ENCODE measurements at places on chromosomes 7 and 10.

DNA sequence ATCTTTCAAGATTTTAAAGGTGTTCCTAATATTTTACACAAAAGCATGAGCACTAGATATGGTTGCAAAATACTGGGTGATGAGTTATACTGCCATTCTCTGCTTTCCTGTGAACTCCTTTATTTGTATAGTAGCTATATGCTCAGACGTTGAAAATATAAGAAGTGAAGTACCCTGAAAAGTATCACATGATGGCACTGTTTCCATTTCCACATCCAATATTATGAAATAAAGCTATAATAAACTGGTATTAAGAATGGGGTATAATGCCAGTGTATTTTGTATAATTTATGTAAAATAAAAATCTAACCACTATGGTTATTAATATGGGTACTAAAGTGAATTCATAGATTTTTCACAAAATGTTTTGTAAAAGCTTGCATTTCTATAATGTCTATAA is 79.6 kb upstream of the FOXP2 start:
- DNase-seq: no peak

DNA sequence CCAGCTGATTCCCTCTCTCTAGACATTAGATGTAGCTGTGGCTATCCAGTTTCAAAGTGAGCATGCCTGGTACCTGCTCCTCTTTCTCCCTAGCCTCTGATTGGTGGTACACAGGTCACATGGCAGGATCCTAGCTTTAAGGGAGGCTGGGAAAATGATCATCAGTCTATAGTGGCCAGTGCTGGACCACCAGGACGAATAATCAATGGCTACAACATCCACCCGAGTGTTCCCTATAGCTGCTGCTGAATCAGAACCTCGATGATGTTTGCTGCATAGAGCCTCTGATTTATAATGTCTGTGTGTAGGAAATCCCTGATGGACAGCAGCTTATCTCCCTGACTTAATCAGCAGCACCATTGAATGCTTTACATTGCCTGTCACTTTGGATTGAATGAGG is 28.9 kb upstream of the LMTK2 start:
- DNase-seq: no peak

GRCh38 chr10:124829447-124830115 is 28.0 kb downstream of the ABRAXAS2 start:
- no peak for DNase-seq

DNA sequence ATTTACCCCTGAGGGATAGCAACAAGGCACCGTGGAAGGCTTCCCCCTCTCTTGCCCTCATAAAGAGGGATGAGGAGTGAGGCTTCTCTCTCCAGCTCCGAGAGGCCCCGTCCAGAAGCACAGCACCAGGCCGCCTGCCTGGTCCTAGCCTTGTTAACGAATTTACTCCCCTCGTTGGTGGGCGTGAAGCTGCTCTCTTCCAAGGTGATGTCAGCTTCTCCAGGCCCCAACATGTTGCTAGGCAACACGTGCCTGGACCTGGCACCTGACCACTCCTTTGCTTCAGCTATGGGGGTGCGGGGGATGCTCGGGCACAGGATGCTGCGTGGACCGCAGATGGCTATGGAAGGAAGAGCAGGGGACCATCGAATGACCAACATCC is 135.2 kb upstream of the MGMT start:
- DNase-seq: no peak

DNA sequence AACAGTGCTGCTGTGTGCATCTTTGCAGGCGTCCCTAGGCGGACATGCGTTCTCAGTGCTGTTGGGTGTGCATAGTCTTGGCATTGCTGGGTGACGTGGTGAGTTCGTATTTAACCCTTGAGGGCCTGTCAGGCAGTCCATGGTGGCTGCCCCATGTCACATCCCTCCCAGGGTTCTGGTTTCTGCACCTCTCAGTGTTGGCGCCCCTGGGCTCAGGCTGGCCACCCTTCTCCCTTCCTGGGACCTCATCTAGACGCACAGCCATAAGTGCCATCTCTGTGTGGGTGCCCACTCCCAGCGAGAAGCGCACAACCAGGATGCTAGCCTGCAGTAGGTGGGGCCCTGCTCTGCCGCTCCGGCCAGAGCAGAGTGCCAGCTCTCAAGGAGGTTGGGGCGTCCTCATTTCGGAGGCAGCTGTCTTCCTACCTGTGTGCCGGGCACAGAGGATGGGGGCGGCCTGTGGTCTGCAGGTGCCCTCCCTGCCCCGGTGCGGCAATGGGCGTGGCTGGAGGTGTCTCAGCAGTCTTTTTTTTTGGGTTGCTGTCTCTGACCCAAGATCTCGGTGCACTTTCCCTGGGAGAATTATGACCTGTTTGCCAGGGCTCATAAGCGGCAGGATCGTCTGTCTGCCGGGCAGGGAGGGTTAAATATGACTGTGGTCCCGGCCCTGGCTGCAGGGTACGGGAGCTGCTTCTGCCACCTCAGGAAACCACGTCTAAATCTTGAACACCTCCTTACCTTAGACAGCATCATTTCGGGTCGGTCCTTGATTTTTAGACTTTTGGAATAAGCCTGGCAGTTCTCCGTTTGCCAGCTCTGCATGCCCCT is 6.5 kb downstream of the INPP5A start:
- DNase-seq: no peak

DNA sequence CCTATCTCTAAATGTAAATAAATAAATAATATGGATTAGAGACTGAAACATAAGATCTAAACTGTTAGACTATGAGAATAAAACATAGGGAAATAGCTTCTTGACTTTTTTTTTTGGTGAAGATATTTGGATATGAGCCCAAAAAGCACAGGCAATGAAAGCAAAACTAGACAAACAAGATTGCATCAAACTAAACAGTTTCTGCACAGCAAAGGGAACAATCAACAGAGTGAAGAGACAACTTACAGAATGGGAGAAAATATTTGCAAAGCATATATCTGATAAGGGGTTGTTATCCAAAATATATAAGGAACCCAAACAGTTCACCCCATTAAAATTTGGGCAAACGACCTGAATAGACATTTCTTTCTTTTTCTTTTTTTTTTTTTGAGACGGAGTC is 148.1 kb downstream of the SUGCT start:
- DNase-seq: no peak

DNA sequence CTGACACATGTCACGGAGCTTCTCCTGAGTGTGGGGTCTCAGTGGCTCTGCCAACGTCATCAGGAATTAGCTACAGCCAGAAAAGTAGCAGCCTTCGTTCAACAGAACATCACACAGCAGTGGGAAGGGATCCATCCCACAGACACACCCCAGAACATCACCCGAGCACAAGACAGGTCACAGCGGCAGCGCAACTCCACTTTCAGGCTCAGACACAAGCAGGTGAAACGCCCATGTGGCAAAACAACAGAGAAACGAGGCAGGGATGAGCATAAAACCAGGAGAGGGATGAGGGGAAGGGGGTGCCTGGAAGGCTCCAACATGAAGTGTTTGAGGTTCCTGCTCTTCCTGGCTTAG is 44.8 kb downstream of the CAMK2B start:
- no peak for DNase-seq

DNA sequence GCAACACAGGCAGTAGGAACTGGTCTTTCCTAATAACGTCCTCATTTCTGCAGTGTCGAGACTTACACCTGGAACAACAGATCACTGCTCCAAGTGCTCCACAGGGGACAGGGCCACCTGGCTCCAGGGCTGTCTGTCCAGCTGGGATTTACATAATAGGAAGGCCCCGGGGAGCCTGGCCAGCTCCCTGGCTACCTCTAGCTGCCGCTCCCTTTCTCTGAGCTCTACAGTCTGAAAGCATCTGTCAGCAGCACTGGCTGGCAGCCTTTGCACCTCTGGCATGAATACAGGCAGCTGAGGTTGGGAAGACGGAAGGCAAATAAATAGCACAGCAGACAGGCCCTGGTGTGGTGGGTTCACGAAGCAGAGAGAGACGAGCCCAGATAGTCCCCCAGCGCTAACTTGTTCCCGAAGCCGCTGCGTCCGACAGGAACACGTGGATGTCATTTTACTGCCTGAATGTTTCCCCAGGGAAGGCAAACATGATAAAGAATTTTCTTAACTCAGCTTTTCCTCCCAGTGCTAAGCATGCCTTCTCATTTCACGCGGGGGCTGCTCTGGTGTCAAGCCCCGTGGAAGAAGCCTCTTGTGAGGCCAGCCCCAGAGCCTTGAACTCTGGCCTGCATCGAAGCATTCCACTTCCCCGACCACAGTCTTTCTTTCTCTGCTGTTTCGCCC is 105.4 kb downstream of the ITIH5 start:
- DNase-seq: no peak

GRCh38 chr7:134532180-134532953 is 5.0 kb downstream of the AKR1B10 start:
- DNase-seq: no peak

DNA sequence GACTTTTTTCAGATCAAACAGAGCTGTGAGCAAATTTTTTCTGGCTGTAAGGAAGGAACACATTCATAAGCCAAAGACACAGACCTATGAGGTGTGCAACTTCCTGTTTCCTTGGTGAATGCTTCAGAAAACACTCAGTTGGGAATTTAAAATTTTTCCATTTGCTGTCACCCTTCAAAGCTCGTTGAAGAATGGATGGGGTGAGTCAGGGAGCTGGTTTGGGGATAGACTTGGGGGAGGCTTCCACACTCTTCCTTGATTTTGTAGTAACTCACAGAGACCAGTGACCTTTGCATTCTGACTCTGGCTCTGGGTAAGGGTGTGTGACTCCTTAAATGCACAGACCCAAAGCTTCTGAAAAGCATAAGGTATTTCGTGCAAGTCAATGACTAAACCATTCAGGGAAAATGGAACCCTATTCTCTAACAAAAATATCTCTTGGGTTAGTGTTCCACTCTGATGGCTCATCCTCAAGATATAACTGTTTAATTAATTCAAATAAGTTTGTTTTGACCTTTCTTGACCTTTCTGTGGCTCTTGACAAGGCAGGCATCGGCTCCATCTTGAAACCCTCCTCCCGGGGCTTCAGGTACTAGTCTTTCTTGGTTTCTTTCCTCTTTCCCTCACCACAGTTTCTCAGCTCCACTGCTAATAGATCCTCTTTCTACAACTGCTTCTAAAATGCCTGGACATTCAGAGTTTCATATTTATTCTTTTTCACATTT is 227.8 kb upstream of the INHBA start:
- no peak for DNase-seq

- DNase-seq: no peak
These were observed 62.1 kb upstream of the SHH start for GRCh38 chr7:155874411-155874810.

Data from HuH-7 (cell line).